GM13976 (cell line): ENCODE measurements at places on chromosomes 7 and 10.
A peak's percentile ranks its signal among the peaks of the same experiment; 100 is the strongest.

- DNase-seq = no peak
Observed at GRCh38 chr10:12975266-12975665, 26.2 kb downstream of the CCDC3 start.

DNA sequence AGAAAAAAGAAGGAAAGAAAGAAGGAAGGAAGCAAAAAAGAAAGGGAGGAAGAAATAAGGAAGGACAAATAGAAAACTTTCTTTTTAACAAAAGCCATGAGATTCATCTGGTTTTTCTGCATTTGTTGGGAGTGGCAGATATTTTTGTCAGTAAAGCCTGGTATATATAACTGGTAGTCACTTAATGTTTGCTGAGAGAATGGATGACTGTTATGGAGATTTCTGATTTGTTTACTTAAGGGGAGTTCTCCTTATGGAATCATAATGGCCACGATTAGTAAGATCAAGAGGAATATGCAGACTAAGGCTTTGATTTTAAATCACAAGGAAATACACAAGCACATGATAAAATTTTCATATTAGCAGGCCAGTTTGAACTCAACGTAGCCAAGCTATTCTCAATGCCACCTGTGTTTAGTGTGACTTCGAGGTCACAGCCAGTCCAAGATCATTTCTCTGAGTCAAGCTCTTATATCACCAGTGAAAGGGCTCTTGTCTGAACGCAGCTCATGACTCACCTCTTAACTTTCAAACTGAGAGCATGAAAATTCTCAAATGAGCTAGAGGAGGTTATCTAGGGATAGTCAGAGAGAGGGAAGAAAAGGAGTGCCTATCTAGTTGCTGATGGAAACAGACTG, 445.1 kb upstream of the ZMIZ1 start:
- DNase-seq = no peak

DNA sequence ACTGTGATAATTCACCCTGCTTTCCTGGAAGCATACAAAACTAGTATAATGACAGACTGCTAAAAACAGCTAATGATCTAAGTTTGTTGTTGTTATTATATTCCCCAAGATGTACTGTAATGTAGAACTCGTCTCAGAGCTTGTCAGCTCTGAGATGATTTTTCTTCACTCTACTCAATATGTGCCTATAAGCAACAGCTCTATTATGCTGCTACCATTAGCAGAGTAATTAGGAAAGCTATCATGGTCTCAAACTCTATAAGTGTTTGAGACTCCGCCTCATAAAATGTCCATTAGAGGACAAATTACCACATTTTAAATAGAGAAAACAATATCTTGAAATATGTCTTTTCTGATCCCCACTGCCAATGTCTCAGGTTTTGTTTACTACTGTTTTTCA, 476.5 kb upstream of the PCDH15 start:
- no peak for DNase-seq

GRCh38 chr10:27743877-27744801, 1.5 kb downstream of the MKX start:
- peak; percentile 28 for DNase-seq

DNA sequence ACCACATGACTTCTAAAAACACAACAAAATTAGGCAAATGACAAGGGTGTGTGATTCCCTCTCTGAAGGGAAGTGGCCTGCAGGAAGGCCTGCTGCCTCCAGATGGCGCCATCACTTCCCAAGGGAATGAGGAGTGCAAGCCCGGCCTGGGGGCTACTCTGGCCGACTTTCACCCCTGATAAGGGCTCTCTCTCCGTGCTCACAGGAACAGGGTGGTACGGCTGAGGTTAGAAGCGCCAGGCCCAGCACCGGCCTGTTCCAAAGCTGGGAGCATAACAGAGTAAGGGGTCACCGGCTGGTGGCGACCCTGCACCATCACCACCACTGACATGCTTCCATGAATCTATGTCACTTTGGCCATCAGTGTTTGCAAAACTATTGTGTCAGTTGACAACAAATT, 13.1 kb downstream of the RBP3 start:
- peak; percentile 69 for DNase-seq

DNA sequence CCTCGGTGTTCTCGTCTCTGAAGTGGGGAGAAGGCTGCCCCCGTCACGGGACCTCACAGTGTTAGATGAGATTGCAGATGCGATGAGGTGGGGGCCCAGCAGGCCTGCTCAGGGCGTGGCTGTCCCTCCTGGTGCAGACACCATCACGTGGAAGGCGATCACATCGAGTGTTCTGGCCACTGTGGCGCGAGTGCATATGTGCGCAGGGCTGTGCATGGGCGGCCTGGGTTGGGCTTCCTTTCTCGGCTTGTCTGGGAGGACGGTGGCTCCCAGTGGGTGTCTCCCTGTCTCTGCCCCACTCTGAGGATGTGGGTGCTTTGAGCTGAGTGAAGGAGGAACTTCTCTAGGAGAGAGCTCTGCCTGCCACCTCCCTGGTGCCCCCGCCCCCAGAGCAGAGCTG, 83.1 kb downstream of the LHPP start:
- DNase-seq = no peak

GRCh38 chr10:29256586-29256985, 32.3 kb upstream of the LYZL1 start:
- no peak for DNase-seq

DNA sequence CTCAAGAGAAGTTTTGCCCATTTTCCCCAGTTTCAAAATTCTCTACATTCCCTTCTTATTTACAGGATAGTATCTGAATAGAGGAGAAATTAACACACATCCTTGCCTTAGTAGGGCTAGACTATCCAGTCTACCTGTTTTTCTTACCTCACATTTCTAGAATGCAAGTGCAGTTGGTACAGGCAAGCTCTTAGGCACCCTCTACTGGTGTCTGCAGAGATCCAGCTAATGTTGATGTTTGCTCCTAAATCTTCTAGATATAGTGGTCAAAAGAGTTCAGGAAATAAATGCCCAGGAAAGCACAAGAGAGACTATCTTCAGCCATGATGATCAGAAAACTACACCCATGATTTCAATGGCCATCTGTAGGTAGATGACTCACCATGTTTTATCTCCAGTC, 205.3 kb downstream of the HTR7 start:
- DNase-seq = no peak

GRCh38 chr10:89256962-89257361, 5.4 kb upstream of the LIPA start:
- DNase-seq = no peak

DNA sequence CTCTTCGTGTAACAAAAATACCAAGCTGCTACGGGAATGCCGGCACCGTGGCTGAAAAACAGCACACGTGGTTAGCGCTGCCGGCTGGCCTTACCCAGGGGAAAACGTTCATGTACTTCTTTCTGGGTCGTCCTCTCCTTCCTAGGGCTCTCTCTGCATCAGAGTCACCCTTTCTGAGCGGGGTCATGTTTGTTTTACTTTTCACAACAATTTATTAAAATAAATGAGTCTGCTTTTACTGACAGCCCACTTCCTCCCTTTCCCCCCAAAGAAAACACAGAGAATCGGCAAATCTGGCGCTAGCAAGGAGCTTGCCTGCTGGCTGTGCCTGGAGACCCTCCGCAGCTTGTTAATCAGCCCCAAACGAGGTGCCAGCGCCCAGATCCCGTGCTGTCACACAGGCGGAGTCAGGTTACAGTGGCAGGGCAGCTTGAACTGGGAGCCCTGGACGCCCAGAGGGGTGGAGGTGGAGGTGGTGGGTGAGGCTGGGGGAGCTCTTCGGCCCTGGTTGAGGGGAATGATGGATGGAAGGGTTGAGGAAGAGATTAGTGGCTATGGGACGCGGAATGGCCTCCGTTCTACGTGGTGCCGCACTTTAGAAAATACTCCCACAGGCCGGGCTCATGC, 162.2 kb upstream of the TNS3 start:
- DNase-seq = no peak

DNA sequence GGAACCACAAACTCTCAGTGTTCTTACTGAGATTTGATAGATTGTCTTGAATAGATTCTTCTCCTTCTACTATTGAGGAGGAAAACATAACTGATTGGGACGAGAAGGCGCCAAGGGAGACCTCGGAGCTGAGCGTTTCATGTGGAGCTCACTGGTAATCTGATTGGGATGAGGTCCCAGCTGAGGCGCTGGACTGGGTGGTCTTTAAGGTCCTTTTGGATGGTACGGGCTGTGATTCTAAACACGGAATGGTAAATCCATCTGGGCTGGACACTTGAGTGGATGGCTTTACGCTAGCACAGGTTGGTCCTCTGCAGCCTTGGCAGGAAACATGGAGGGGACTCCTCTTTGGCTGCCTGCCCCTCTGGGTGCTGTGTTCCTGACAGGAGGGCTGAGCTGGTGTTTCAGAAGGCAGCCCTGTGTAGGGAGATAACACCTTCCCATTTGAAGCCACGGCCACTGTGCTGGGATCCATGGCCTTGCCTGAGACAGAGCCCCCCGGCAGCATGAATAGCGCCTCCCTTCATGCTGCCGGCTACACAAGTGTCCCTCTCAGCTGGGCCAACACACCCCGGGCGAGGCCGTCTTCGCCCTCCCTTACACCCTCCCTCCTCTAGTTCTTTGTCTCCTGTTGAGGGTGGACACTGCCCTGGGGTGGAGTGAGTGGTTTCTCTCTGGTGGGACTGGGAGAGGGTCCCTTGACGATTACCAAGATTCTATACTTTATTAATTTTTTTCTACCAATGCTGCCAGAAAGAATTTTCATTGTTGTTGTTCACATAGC, 203.2 kb upstream of the SHH start:
- no peak for DNase-seq

- DNase-seq = peak; percentile 24
Observed at GRCh38 chr7:64881461-64882287, 21.4 kb upstream of the ZNF273 start.

- DNase-seq = no peak
Observed at GRCh38 chr7:90958647-90959046, 305.6 kb upstream of the FZD1 start.

GRCh38 chr10:21637795-21638194, 103.8 kb downstream of the MLLT10 start:
- no peak for DNase-seq

- DNase-seq = no peak
Observed at GRCh38 chr7:99379043-99379577, 4.6 kb downstream of the ARPC1B start.

DNA sequence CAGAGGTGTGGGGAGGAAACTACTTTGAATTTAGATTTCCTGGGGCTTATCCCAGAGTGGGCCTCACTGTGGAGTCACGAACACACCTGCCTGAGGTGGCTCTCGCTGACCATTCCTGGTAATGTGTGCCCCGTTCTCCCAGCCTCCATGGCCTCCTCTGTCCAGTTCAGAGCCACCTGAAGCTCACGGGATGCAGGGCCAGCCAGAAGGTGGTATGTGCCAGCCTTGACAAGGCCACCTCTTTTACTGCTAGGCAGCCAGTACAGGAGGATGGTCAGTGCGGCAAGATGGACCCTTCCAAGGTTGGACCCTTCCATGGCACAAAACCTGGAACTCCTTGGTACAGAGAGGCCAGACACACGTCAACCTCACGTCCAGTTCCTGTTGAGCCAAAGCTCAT, 210.3 kb downstream of the DNAJB6 start:
- no peak for DNase-seq

GRCh38 chr10:75034714-75035258, 76.7 kb upstream of the SAMD8 start:
- DNase-seq = no peak

GRCh38 chr7:158811461-158811860, 17.8 kb downstream of the ESYT2 start:
- no peak for DNase-seq

- no peak for DNase-seq
Observed at GRCh38 chr10:34581801-34582532, 233.1 kb downstream of the PARD3 start.

- no peak for DNase-seq
Observed at GRCh38 chr10:112579578-112579977, 132.6 kb downstream of the VTI1A start.

DNA sequence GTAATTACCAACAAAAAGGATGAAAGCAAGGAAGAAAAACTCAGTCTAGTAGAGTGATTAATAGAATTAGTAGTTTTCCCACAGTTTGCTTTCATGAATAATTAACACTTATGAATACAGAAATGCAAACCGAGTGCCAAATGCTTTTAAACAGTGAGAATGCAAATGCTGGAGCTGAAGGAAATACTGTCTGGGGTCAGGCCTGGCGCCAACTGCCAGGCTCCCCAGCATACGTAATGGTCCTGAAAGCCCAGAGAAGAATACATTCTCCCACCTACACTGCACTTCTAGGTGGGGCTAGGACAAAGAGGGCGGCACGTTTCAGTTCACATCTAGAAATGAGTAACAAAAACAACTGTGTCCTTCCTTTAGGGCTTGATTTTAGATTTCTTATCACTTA, 30.0 kb downstream of the GLUD1 start:
- DNase-seq = no peak

GRCh38 chr7:84529480-84530205, 335.1 kb upstream of the SEMA3A start:
- DNase-seq = no peak

GRCh38 chr7:27933671-27934565, 194.0 kb downstream of the TAX1BP1 start:
- no peak for DNase-seq

GRCh38 chr7:132206594-132206993, 369.7 kb downstream of the PLXNA4 start:
- no peak for DNase-seq

- DNase-seq = no peak
Observed at GRCh38 chr10:34907743-34908430, 92.8 kb upstream of the PARD3 start.

DNA sequence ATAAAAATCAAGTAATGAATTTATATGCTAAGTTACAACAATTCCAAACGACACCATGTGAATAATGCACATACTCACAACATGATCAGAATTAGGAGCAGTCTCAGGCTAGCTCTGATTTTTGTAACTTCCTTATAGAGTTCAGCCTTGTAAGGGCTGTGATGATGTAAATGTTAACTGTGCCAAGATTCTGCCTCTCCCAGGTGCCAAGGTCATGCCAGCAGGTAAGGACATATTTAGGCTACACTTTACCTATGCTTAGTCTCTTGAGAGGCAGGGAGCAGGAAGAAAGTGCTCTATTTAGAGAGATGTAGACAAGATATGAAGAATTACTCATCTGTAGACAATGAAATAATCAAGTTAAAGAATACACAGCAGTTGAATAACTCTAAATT, 53.6 kb upstream of the AGR3 start:
- no peak for DNase-seq

DNA sequence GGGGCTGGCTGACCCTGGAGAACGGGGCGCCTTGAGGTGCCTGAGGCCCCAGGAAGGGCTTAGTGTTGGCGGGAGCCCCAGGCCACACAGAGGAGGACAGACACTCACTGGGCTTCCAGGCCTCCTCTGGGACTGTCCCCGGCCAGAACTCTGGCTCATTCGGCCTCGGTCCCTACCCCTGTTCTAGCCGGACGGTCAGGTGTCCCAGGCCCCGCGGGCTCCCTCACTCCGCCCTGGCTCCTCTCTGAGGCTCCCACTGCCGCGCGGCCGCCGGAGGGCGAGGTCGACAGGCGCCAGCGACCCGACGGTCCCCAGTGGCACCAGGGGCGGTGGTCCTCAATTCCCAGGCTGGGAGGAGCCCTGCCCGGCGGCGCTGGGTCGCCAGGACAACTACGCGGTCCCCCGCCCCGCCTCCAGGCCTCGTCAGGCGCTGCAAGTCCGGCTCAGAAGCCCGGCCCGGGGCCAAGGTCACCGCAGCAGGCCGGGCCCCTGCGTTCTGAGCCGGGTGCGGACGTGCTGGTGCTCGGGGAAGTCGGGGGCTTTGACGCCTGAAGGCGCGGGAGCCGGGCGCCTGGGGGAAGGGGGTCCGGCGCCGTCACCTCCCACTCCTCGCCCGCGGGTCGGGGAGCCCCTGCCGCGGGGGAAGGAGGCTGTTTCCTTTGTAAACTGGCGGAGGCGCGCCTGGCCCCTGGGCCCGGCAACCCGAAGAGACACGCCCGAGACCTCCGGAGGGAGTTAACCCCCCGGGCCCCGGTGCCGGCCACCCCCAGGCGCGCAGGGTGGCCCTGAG, 1.1 kb upstream of the PWWP2B start:
- no peak for DNase-seq

GRCh38 chr7:48251766-48252165, 80.5 kb downstream of the ABCA13 start:
- peak; percentile 38 for DNase-seq
